Umbilical cord (tissue), 2 donors: ENCODE measurements at places on chromosomes 5 and 9.

GRCh38 chr9:98449871-98450270 lies 194.4 kb upstream of the TBC1D2 start:
- DNase-seq = no peak

- no peak for DNase-seq
Observed at GRCh38 chr9:112970939-112971338, 41.1 kb downstream of the ZNF883 start.

DNA sequence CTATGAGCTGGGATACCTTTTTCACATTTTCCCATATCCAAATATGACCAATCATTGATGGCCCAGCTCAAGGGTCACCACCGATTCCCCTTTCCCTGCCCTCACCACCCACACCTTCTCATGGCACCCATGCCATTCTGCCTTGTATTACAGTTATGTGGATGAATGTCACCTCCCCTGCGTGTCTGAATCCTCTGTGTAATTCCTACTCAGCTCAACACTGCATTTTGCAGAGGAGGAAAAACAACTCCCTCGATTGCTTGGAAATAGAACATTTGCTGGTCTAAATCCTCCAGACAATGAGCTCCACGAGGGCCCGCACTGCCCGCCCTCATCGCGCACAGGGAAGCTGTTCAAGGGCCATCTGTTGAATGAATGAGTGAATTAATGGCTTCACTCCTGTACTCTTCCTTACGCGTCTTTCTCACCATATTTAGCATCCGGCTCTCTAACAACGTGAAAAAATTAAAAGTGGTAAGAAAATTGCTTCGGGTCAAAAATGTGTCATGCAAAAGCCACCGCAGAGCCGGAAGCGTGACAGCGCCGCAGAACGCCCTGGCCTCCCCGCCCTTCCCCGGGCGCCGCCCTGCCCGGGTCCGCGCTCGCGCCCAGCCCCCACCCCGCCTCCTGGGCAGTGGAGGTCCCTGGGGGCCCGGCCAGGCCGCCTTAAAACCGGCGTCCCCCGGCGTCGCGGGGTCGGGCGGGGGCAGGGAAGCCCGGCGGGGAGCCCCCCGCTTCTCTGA lies 704 bp downstream of the SUSD1 start:
- peak; percentile 37 for DNase-seq

DNA sequence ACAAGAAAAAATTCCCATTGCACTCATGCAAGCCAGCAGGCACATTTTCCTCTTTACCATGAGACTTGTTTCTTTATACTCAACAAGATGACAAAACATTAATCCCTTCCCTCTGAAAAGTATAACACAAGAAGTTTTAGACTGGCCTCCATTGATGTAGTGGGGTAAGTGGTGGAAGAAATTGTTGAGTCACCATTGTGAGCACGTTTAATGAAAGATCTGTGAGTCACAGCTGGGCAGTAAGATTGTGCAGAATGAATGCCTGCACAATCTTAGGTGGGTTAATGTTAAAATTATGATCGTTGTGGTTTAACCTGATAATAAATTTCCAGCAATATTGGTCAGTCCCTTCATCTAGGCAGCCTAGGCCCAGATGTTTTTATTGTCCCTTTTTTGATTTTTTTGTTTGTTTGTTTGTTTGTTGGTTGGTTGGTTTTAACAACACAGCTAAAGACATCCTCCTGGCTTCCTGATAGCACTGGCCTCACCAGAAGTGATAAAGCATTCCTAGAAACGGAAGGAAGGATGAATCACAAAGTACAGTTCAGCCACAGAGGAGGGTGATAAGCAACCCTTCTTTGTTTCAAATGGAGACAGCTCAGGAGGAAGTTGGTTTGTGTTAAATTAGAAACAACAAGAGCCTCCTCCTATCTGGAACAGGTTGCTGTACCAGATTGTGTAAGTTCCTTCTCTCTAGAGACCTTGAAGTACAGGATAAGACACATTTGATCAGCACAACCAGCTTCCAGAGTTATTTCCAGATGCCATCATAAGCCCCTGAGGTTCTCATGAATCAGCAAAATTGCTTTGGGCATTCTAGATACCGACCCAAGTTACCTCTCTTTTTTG lies 40.3 kb downstream of the SLC24A2 start:
- no peak for DNase-seq

DNA sequence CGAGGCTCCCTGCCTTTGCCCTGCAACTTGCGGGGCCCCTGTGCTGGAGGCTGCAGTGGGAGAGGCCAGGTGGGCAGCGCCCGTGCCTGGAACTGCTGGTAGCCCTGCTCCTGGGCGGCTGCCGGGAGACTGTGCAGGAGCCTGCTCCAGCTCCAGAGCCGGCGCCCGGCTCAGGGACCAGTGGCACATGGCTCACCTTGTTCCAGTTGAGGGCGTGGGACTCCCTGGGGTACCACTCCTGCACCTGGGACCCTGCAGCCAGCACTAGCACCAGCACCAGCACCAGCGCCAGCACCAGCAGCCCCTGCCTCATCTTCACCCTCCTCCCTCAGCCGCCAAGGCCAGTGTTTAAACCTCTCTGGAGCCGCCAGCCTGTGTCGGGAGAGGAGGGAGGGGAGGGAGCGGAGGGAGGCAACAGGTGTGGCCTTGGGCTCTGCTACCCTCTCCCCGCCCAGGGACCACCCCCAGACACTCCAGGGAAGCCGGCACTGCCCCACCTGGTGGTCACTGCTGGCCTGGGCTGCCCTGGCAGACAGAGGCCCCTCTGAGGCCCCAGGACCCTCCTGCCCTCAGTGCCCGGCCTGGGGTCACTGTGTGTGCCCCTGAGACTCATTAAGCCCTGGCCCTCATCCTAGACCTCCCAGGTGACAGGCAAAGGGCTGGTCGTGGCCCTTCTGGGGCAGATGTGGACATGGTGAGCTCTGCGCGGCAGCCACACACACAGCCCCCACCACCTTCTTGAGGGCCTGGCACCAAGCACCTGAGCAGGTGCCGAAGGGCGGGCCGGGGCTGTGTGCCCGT lies at the start of gene LCN10:
TSS of gene LCN10 (minus strand) at position 350 of the 801 bp plus-strand sequence. CDS start at position 313, 37 bp downstream.
- no peak for DNase-seq

DNA sequence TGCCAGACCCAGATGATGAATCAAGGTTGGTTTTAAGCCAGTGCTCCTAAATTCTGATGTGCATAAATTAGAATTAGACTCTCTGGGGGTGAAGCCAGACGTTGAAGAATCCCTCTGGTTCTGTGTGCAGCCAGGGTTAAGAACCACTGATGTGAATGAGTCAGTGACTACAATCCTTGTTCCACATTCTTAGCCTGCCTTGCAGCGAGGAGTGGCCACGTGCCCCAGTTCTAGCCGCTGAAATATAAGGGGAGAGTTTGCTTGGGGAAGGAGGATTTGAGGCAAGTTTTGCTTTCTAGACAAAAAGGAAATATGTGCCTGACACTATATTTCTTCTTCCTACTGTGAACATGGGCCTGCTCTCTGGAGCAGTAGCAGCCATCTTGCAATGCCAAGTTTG lies 34.2 kb upstream of the MSH3 start:
- DNase-seq = peak; percentile 5

- DNase-seq = no peak
Observed at GRCh38 chr5:33841891-33842290, 49.9 kb downstream of the ADAMTS12 start.

- no peak for DNase-seq
Observed at GRCh38 chr5:81023261-81023970, 63.3 kb downstream of the RASGRF2 start.

DNA sequence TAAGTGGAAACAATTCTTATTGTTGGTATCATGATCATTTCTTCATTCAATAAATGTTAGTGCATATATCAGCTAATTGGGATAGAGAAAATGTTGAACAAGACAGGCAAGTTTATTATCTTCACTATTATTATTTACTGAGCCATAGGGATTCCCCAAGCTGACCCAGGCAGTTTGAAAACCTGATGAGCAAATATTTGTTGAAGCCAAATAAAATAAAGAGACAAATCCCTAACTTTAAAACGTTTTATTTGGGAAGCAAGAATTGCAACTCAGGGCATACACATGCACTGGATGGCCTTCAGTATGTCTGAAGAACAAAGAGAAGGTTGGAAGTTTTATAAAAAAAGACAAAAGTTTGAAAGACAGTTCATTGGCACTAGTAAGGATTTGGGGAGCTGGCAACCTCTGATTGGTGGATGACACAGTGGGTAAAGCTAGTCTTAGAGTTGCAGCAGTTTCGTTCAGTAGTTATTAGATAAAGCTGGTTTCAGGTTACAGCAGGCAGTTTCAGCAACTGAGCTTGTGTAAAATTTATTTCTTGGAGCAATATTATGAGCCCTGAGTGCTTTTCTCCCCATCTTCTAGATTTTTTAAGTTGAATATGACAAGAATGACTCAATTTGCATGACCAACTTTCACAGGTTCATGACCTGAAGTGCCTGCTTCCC lies 44.7 kb upstream of the PRLR start:
- DNase-seq = no peak

DNA sequence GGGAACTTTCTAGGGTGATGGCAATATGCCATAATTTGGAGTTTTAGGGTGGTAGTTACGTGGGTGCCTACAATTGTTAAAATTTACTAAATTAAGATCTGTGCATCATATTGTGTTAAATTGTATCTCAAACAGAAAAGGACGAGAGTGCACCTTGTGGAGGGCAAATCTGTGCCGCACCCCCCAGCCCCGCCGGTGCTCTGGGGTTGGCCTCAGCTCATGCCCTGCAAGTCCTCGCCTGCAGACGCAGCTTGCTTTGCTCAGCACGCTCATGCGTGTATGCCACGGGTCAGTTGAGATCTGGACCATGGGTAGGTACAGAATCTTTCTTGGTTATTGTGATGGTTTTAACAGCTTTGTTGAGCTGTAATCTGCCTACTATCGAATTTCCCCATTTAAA lies 33.7 kb upstream of the FCN1 start:
- DNase-seq = no peak

GRCh38 chr5:4860631-4861030 lies 279.5 kb upstream of the ADAMTS16 start:
- peak; percentile 18 for DNase-seq

DNA sequence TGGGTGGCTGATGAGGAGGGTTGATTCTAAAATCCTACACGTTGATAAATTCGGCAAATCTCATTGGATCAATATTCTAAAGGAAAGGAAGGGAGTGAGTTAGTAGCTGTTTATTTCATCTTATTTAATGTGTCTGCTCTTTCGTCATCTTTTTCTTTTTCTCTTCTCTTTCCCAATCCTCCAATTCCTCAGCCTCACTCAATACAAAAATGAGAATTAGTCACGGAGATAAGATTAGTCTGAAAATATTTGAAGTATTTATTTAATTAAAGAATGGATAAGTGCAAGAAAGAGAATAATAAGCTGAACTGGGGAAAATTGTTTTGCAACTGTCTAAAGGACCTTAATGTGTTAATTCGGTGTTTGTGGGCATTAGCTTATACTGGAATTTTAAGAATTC lies 1095.1 kb downstream of the DTWD2 start:
- no peak for DNase-seq

DNA sequence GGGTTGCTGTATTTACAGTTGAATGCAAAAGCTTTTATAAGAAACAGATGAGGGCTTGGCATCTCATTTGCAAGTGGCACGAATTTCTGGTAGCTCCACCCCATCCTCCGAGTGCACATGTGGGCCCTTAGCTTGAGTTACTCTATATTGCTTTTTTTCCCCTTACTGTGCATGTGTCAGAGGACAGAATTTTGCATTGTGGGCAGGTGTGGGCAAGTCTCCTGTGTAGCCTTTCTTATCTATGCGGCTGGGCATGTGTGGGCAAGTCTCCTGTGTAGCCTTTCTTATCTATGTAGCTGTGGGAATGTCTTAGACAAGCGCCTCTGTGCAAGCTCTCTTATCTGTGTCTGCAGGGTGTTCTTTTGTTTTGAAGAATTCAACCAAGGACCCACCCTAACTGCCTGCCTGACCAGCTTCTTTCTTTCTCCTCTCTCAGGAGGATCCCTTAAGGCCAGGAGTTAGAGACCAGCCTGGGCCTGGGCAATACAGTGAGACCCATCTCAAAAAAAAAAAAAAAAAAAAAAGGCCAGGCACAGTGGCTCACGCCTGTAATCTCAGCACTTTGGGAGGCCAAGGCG lies 34.1 kb upstream of the SIL1 start:
- peak; percentile 31 for DNase-seq

GRCh38 chr5:16437977-16438376 lies 27.6 kb downstream of the ZNF622 start:
- no peak for DNase-seq

GRCh38 chr5:178589180-178590140 lies 733 bp downstream of the COL23A1 start:
- DNase-seq = peak; percentile 58

GRCh38 chr9:105887679-105888078 lies 193.3 kb downstream of the TMEM38B start:
- no peak for DNase-seq

- DNase-seq = no peak
Observed at GRCh38 chr5:44260793-44261192, 128.4 kb downstream of the FGF10 start.

DNA sequence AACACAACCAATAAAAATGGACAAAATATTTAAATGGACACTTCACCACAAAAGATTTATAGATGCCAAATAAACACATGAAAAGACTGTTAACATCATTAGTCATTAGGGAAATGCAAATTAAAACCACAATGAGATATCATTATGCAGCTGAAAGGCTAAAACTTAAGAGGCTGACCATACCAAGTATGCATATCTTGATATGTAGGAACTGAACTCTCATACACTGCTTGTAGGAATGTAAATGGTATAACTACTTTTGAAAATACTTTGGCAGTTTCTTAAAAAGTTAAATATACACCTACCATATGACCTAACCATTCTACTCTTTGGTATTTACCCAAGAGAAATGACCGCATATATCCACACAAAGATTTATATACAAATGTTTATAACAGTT lies 13.6 kb upstream of the ADAMTS12 start:
- no peak for DNase-seq

DNA sequence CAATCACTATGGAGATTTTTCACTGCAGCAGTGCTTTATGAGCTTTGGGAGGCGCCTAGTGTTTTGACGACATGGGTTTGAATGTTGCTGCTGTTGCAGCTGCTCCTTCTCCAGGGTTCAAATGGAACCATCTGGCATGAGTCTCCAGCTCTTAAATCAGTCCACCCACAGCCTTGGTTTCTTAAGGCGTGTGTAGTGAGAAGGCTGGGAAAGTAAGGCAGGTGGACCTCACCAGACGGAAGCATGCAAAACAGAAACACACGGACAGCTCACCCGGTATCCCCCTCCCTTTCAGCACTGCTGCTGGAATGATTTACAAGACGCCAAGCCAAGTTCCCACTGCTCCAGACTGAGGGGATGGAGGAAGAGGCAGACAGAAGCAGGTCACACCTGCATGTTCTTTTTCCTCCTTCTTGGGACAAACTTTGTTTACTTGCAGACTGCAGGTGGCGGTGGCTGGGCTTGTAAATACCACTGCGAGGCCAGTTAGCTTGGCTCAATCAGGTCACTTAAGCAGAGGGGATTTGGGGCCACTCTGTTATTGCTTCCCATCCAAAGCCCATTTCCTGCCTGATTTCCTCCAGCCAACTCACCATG lies 47.4 kb downstream of the ADAM19 start:
- DNase-seq = no peak

DNA sequence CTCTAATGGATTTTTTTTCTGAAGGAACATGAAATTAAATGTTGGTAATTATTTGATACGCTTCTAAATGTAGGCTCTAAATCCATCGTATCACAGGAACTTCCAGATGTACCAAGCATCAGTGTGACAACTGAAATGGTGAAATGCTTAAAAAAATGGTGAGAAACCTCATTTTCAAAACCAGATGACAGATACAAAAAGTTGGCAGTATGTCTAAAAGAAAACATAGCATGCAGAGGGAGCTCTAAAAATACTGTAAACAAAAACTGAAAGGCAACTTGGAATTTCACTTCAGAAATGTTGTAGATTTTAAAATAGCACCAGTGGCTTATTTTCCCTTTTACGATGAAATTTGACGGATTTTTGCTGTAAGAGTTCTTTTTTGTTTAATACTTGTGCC lies 1043.6 kb upstream of the WWC1 start:
- DNase-seq = no peak

- DNase-seq = no peak
Observed at GRCh38 chr5:144004146-144004545, 166.3 kb downstream of the YIPF5 start.
